ENCODE measurements at places on chromosomes 1 and 21. TPM values are rescaled to one million over a fixed set of nuclear protein-coding genes. Genes with fewer than 3 reads are reported as not detected.

DNA sequence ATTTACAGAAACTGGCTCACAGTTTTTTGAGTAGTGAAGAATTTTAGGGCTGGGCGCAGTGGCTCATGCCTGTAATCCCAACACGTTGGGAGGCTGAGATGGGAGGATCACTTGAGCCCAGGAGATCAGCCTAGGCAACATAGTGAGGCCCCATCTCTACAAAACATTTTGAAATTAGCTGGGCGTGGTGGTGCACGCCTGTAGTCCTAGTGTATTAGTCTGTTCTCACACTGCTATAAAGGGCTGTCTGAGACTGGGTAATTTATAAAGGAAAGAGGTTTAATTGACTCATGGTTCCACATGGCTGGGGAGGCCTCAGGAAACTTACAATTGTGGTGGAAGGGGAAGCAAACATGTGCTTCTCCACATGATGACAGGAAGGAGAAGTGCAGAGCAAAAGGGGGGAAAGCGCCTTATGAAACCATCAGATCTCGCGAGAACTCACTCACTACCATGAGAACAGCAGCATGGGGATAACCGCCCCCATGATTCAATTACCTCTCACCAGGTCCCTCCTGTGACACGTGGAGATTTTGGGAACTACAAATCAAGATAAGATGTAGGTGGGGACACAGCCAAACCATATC is 24.4 kb upstream of the DYRK1A start:
- no peak for DNase-seq

- DNase-seq = no peak
Measured at GRCh38 chr1:24748191-24749121, 3.2 kb downstream of the CLIC4 start.

DNA sequence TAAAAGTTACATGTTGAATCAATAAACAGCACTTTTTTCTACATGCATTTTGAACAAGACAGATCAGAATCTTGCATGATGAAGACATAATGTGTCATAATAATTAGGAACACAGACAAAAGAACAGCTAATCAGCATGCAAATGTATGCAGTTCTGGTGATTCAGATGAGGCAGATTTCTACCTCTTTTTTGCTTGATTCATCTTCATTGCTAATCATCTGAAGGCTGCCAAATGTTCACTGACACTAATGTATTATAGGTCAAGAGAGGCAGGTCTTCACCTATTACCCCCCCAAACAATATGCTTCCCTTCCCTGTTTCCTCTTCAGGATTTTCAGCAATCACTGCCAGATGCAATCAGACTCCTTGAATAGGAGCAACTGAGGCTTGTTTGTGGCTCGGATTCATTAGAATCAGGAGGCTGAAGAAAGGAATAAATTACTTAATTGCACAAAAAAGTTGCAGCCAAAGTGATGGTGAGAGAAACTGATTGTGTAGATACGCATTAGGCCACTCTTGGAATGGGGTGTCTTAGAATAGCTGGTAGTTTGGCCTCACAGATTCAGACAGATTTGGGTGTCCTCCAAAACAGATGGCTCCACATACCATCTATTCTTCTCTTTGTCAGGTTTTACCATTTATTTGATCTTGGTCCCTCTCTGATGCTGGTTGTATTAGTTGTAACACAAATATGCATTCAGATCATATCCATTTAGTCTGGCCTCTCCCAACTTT is 275.4 kb downstream of the RPS6KC1 start:
- DNase-seq = no peak

- no peak for DNase-seq
Measured at GRCh38 chr21:46374761-46375389, 50.9 kb downstream of the PCNT start.

The FAM229A gene
- 1.7 TPM for total RNA-seq

Measured in umbilical cord (tissue), 2 donors.